ENCODE measurements at places on chromosomes 13 and 19.
A peak's percentile ranks its signal among the peaks of the same experiment; 100 is the strongest.

DNA sequence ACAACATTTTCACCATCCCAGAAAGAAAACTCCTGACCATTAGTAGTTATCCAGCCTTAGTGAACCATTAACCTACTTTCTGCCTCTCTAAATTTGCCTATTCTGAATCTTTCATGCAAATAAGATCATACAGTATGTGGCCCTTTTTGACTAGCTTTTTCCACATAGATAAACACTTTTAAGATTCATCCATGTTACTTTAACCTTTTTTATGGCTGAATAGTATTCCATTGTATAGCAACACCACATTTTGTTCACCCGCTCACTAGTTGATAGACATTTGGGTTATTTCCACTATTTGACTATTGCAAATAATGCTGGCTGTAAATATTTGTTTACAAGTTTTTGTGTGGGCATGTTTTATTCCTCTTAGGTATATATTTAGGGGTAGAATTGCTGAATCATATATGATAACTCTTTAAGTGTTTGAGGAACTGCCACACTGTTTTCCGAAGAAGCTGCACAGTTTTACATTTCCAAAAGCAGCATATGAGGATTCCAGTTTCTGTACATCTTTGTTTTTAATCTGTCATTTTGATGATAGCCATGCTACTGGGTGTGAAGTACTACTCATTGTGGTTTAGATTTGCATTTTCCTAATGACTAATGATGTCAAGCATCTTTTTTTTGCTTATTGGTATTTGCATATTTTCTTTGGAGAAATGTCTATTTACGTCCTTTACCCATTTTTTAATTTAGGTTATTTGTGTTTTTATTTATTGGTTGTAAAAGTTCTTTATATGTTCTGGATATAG is 17.1 kb downstream of the COG6 start:
- no peak for DNase-seq

DNA sequence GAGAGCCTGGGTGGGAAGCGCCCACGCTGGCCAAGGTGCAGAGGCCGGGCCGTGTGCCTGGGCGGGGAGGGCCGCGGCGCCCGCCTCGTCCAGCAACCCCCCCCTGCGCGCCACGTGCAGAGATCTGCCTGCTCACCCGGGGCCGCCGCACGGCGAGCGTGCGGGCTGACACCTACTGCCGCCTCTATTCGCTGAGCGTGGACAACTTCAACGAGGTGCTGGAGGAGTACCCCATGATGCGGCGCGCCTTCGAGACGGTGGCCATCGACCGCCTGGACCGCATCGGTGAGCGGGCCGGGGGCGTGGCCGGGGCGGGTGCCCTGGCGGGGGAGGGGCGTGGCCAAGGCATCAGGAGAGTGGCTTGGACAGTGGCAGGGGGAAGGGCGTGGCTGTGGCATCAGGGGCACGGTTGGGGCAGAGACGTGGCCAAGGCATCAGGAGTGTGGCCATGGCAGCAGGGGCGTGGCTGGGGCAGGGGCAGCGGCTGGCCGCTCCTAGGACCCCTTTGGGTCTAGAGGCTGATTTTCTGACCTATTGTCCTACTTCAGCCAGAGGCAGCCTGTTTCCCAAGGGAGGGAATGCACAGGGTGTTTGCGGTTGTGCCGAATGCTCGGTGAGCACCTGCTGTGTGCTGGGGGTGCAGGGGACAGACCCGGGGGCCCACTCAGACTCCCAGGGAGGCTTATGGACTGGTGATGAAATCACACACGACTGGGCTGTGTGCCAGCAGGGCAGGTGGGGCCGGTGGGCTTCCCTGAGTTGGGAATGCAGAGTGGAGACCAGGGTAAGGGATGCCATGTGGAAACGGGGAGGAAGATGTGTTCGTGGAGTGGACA is 19.4 kb downstream of the POLRMT start:
- DNase-seq = no peak

GRCh38 chr19:45168767-45169351 is 8.1 kb upstream of the NKPD1 start:
- DNase-seq = no peak

DNA sequence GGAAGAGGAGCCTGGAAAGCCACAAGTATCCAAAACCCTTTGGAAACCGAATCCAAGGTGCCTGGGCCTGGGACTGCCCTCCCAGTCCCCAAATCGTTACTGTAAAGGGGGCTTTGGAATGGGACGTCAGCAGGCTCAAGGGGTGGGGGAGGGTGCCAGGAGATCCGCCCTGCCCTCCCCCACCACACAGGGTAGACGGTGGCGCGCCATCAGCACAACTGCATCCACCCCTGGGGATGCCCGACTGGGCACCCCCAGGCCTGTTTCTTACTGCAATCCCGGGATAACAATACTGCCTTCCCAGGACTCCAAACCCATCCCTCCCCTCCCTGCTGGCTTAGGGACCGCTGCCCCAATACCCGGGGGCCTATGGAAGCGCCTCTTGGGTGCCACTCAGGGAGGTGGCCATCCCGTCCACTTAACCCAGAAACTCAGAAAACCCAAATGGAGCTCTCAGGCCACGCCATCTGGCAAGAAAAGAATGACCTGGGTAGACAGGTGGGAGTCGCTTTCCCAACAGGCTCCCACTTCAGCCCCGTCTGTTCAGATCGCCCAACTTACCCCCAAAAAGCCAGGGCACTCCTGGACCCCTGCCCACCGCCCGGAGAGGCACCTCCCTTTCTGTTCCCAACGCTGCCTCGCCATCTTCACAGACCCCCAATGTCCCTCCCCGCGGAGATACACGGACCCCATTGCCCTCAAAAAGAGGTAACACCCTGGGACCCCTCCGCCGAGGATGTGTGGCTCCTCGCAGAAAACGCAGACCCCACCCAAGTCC is 2.4 kb downstream of the KLF16 start:
- no peak for DNase-seq

DNA sequence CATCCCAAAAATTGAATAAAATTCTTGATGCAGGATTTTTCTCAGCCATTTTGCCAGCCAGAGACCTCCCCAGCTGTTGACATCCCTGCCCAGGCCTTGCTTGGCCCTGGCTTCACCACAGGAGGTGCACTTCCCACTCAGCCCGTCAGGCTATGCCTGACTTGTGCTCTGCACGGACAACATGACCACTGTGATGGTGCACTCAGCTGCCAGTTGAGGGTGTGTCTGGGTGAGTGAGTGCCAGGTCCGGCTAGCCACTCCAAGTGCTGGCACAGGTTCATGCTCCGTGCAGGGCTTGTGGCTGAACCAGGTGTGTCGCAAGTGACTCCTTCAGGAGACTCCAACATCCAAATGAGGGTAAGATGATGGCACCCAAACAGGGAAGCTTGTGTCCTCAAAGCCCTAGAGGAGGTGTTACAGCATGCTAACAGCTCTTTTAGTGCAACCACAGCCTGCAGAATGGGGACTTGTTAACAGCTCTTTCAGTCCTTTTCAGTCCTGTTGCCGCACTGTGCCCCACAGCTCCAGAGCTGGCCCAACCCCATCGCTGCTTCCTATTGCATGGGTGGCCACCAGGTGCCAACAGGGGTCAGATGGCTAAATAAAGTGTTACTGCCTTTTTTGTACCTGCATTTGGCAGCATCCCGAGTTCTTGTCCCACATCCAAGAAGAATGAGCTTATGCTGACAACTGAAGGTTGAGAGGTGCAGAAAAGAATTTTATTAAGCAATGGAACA is 380.7 kb downstream of the SLITRK5 start:
- no peak for DNase-seq

- DNase-seq = peak; percentile 17
Observed at GRCh38 chr13:95276037-95276505, 25.2 kb downstream of the ABCC4 start.

- DNase-seq = peak; percentile 44
Observed at GRCh38 chr19:14979476-14980255, at the start of gene SLC1A6. Gene SLC1A6, minus strand, starts transcription at chr19:14979864. Its CDS starts 6,954 bp downstream, at chr19:14972910.

GRCh38 chr13:112928972-112929782 is 39.8 kb upstream of the MCF2L start:
- DNase-seq = peak; percentile 77

GRCh38 chr13:21458451-21458812 is 671 bp downstream of the ZDHHC20 start:
- peak; percentile 83 for DNase-seq

DNA sequence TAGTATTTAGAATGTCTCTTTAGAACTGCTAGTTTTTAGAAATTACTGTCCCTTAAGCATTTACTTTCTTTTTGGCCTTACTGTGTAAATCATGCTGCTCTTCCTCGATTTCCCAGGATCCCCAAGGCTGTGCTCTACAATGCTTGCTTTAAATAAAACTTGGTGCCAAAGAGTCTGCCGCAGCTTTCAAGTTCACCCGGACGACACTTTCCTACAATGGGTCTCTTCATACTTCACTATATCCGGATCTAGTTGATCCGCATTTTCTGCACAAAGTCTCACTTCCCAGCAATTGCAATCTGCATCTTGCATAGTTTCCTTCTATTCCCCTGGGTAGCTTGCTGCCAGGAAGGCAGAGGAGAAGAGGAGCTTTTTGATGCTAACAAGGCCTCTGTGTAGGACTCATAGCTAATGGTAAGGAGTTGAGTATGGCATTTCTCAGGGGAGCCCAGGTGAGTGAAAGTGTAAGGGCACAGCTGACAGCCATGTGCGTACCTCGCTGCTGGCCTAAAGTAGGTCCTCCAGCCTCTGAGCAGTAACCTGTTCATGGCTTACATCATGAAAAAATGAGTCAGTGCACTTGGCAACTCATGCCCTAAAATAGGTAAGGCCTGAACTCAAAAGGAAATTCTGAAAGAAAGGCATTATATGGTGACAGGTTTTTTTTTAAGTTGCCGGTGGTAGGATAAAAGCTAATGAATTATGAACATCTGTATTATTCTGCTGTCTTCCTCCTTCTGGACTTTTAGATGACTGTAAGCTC is 101.6 kb downstream of the ENOX1 start:
- DNase-seq = no peak

DNA sequence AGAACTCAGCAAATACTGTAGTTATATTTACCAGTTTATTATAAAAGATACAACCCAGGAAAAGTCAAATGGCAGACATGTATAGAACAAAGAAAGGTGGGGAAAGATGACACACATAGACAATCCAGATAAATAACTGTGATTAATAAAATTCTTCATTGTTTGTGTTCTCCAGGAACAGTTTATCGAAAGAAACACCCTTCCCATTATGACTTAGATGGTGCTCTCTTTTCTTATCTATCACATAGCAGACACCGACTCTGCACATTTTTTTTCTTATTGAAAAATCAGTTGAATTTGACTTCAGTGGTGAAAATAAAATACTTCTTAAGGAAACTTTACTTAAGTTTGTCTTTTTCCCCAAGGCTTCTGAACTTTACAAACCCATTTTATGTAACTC is 6.2 kb downstream of the ZNF708 start:
- DNase-seq = no peak

DNA sequence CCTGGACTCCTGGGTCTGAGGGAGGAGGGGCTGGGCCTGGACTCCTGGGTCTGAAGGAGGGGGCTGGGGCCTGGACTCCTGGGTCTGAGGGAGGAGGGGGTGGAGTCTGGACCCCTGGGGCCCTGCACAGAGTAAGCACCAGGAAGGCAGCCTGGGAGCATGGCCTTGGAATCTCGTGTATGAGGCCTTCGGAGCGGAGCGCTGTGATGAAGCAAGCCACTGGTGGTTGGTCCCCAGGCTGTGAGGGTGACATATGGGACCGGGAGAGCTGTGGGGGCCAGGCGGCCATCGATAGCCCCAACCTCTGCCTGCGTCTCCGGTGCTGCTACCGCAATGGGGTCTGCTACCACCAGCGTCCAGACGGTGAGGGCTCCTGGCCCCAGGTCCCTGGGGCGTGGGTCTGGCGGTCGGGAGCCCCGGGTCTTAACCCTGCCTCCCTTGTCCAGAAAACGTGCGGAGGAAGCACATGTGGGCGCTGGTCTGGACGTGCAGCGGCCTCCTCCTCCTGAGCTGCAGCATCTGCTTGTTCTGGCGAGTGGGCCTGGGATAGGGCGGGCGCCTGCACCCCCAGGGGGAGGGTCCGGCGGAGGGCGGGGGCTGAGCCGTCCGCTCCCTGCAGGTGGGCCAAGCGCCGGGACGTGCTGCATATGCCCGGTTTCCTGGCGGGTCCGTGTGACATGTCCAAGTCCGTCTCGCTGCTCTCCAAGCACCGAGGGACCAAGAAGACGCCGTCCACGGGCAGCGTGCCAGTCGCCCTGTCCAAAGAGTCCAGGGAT is 918 bp downstream of the TMEM190 start:
- peak; percentile 83 for DNase-seq

DNA sequence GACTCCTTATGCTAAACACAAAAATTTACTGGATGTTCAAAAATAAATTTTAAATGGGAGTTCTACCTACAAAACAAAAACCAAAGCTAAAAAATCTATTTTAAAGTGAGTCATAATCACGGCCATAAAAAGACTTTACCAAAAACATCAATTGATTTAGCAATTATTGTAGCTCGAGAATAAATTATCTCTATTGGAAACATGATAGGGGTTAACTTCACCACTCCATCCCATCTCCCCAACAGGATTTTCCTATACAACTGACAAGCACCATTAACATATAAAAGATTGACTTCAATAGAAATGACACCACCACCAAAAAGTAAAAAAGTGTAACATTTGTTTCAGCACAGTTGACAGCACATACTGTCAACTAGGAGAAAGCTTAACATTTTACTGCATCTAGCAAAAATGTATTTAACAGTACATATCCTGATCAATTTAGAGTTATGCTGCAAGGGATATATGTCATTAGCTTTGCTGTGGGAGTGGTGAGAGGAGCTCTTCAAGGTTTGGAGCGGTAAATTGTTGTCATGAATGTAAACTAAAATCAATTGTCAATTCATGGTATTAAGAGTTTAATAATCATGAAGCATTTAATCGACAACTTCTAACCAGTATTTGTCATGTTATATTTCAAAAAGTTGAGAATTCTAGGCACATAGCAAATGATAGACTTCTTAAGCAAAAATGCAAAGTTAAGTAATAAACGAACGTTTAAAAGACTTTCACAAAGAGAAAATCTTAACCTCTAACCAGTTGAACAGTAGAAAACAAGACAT is 3.8 kb downstream of the UBL3 start:
- DNase-seq = no peak

GRCh38 chr19:48479686-48480085 is 10.5 kb downstream of the CYTH2 start:
- DNase-seq = no peak

- no peak for DNase-seq
Observed at GRCh38 chr19:29645911-29646310, 19.4 kb upstream of the PLEKHF1 start.

DNA sequence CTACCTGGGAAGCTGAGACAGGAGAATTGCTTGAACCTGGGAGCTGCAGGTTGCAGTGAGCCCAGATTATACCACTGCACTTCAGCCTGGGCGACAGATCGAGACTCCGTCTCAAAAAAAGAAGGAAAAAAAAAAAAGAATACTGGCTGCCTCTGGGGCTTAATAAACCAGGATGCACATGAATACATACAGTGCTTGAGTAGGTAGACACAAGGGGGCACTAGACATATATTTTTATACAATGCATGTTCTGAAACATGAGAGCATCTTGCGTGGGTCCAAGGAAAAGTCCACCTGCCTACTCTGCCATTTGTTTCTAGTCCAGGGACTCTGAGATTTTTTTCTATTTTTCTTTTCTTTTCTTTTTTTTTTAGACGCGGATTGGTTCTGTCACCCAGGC is 31.2 kb downstream of the KEAP1 start:
- no peak for DNase-seq

GRCh38 chr19:30419568-30420180 is 47.5 kb downstream of the ZNF536 start:
- no peak for DNase-seq
